Activated naive CD4-positive, alpha-beta T cell treated with anti-CD3 and anti-CD28 coated beads, Interleukin-2, amount 50 U/mL, for 72 hours (primary cell): ENCODE measurements at places on chromosomes 3 and 15.

- DNase-seq: no peak
Measured at GRCh38 chr3:88038566-88038965, 20.2 kb downstream of the CGGBP1 start.

GRCh38 chr3:185887066-185887465 lies 50.7 kb downstream of the TRA2B start:
- no peak for DNase-seq

DNA sequence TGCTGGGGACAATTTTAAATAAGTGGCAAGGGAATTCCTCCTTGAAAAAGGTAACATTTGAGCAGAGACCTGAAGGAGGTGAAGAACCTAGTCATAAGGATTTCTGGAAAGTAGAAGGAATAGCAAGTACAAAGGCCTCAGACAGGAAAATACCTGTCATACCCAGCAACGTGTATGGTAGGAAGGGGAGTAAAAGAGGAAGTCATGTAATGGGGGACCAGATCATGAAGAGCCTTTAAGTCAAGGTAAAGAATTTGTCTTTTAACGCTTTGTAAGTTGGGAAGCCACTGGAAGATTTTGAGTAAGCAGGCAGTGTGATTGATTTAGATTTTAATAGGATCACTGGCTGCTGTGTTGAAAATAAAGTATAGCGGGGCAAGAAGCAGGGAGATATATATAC lies 43.4 kb upstream of the FAH start:
- no peak for DNase-seq

- DNase-seq: no peak
Measured at GRCh38 chr3:170493712-170494182, 75.1 kb downstream of the CLDN11 start.

DNA sequence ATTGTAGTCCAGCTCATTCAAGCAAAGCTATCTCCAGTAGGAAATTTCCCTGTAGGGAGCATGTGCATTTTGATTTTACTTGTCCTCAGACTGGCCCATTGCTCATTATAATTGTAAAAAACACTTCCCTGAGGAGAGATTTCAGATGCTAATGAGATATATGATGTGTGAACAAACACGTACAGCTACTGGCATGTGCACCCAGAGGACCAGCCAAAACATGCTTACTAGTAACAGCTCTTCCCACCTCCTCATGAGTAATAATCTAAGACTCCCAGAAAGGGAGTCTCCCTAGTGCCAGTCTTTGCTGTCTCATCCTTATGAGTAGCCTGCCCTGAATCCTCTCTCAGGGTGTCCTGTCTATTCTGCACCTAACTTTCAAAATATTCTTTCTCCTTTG lies 43.4 kb downstream of the FBXO22 start:
- DNase-seq: no peak

GRCh38 chr3:159165961-159166360 lies 364.1 kb downstream of the MFSD1 start:
- DNase-seq: no peak

DNA sequence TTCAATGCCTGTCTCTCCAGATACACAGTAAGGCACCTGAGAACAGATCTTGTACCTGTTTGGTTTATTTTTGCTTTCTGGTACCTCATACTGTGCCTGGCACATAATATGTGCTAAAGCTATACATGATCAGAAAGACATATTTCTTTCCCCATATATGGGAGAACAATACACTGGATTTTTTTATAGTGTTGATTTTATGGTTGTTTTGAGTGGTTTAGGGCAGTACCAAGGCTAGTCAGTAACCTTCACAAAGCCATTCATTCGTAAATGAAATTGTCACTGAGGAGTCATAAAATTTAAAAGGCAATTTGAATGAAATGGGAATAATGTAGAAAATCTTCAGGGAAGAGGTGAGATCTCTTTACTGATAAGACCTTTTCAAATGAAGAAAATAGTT lies 810.2 kb downstream of the TUSC7 start:
- DNase-seq: no peak
